Stomach (tissue), 19 donors: ENCODE measurements at places on chromosomes 5 and 9.

- peak; percentile 54 for DNase-seq
Measured at GRCh38 chr5:151480384-151481293, 33.2 kb downstream of the SLC36A1 start.

DNA sequence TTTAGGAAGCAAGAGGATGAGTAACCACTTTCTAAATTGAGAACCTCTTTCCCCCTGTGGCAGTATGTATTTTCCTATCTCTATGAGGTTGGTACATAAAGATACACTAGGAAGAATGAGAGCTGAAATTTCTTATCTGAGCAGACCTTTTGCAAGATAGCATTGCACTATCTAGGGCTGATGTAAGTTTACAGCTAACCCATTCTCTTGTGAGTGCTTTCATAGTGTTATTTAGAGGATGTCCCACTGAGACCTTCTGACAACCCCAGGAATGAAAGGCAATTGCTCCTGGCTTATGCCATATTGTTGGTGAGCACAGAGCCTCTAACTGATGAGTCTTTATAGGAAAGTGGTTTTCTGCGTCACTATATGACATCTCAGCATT is 1209.3 kb upstream of the CDH6 start:
- DNase-seq, result no peak

GRCh38 chr5:54469622-54470021 is 14.1 kb downstream of the HSPB3 start:
- no peak for DNase-seq

DNA sequence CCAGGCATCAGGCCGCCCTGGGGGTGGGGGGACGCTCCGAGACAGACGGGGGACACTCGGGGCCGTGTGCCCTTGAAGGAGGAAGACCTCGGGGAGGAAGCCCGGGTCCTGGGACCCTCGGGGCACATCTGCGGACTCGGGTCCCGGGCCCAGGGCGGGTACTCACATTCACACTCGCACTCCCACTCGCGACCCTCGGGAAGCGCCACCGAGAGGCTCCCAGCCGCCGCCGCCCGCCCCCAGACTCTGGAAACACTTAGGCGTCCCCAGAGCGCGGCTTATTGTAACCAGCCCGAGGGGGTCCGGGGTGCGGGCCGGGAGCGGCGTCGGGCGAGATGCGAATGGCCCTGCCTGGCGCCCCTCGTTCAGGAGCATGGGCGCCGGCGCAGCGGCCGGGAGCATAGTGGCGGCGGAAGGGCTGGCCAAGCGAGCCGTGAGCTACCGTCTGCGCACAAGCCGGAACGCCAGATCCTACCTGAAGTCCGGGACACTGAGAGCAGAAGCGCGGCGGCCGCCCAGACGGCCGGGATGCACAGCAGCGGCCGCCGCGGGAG is 559 bp downstream of the ROR2 start:
- peak; percentile 74 for DNase-seq

- DNase-seq, result no peak
Measured at GRCh38 chr5:102856389-102856777, 101.3 kb downstream of the PAM start.

- DNase-seq, result no peak
Measured at GRCh38 chr5:155587458-155587857, 573.9 kb downstream of the KIF4B start.

DNA sequence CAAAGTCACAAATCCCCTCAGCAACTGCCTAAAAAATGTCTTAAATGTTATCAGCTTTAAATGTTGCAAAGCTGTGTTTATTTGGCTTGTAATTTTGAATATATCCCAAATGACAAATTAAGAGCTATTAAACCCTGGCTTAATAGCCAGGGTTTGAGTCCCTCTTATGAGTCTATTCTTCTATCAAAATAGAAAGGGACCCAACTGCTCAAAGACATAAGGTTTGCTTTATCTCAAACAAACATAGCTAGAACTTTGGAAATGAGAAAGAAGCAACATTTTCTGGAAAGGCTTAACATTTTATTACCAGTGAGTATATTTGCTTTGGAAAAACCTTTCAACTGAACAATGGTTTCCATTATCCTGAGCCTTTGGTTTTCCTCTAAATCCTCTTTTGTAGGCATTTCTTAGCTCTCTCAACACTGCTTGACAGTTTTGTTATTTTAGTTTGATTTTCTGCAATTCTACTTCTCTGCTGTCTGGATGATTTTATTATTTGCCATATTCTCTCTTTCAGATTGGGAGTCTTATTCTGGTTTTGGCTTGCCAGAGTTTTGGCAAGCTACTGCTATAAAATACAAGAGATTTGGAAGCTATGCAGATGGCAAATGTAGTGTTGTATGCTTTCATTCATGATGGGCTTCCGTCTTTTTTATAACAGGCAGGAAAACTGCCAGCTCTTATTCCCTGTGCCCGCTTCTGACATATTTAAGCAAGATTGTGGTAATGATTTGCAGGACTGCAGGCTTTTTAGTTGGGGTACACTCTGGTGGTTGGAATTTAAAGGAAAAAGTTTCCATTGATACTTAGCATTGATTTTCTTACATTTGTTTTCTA is 734.9 kb downstream of the DTWD2 start:
- no peak for DNase-seq

DNA sequence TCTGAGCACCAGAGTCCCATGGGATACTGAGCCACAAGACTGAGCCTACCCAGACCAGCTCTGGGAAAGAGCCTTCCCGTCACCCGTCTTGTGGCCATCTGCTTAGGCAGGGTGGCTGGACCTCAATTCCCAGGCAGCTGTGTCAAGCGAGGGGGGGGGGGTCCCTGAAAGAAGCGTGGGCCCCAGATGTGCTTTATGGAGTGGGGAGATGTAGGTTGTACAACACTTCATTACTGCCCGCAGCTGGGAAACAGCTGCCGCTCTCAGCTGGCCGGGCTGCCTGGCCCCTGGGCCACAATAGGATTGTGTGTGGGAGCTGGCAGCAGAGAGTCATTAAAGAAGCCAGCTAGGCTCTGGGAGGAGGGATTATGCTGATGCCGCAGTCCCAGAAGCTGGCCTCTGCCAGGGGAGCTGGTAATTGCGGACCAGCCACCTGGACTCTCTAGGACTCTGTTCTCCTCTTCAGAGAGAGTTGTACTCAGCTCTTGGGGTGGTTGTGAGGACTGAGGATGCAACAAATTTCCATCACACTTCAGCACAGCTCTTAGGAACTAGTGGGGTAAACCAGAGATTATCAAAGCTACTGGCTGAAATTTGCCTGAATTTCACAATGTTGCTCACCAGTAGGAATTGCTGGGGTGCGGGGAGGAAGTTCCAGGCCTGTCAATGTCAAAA is 145.4 kb downstream of the GADD45G start:
- DNase-seq, result no peak

- no peak for DNase-seq
Measured at GRCh38 chr9:70315389-70315788, 56.6 kb downstream of the SMC5 start.

GRCh38 chr5:146606893-146607292 is 90.9 kb upstream of the GPR151 start:
- DNase-seq, result no peak

GRCh38 chr9:119792242-119792641 is 423.0 kb upstream of the BRINP1 start:
- DNase-seq, result no peak

GRCh38 chr5:54882841-54883240 is 102.6 kb downstream of the ESM1 start:
- no peak for DNase-seq

DNA sequence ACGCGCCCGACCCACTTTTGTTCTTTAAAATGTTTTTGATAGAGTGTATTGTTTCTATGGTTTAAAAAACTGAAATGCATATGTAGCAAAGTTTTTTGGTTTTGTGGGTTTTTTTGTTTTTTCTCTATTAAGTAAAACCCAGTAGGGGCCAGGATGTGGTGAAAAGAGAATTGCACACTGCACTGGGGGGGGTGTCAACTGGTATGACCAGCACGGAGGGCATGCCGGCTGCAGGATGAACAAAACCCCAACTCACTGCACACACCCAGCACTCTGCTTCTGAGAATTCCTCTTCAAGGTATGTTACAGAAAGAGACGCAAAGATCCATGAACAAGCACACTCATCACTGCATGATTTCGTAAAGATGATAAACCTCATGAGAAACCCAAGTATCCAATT is 75.0 kb downstream of the STK10 start:
- peak; percentile 55 for DNase-seq

- DNase-seq, result no peak
Measured at GRCh38 chr5:126494393-126494792, 71.2 kb downstream of the GRAMD2B start.

DNA sequence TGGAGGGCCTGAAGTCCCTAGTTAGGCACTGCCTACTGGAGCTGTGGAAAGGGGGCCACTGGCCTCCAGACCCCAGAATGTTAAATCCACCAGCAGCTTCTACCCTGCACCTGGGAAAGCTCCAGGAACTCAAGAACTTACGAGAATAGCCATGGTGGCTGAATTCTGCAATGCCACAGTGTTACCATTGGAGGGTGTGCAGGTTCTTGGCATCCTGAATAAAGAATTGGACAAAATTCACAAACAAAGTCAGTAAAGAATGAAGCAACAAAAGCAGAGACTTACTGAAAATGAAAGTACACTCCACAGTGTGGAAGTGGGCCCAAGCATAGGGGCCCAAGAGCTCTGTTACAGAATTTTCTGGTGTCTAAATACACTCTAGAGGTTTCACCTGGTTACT is 107.0 kb downstream of the PRDM9 start:
- no peak for DNase-seq

- DNase-seq, result no peak
Measured at GRCh38 chr5:154039458-154039829, 677 bp downstream of the MFAP3 start.

GRCh38 chr5:149404746-149405549 is 25.9 kb upstream of the IL17B start:
- no peak for DNase-seq

GRCh38 chr5:139188558-139189270 is 9.5 kb downstream of the SIL1 start:
- no peak for DNase-seq

DNA sequence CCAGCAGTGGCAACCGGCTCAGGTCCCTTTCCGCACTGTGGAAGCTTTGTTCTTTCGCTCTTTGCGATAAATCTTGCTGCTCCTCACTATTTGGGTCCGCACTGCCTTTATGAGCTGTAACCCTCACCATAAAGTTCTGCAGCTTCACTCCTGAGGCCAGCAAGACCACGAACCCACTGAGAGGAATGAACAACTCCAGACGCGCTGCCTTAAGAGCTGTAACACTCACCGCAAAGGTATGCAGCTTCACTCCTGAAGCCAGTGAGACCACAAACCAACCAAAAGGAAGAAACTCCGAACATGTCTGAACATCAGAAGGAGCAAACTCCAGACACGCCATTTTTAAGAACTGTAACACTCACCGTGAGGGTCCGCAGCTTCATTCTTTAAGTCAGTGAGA is 103.5 kb downstream of the GLIS3 start:
- no peak for DNase-seq

DNA sequence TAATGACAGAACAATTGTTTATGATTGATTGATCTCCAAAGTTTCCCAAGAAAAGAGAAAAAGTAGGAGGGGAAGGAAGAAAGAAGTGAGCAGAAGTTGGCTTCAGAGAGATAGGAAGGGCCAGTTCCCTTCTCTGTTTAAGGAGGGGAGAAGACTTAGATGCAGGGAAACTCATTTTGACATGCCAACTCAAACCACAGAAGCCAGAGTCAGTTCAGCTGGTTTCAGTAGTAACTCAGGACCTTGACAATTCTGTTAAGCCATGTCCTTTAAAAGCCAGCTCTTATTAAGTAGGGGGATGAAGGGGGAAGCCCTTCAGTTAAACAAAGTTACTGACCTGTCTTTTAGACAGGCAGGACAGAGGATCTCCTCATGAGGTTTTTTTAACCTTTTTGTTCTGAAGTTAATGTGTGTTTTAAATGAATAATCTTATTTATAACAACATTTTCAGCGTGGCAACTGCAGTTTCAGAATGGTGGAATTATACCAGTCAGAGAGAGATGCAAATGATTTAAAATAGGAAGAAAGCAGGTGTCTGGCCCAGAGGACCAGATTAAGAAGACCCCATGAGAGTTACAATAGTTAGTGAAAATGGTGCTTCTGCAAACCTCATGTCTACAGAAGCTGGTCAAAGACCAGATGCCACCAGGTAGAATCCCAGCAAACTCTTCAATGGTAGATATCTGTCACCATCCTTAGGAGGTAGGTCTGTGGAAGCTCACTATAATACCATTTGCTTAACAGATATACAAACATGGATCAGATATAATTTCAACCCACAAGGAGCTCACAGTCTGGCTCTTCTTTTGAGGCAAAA is 29.3 kb upstream of the ABL1 start:
- no peak for DNase-seq

DNA sequence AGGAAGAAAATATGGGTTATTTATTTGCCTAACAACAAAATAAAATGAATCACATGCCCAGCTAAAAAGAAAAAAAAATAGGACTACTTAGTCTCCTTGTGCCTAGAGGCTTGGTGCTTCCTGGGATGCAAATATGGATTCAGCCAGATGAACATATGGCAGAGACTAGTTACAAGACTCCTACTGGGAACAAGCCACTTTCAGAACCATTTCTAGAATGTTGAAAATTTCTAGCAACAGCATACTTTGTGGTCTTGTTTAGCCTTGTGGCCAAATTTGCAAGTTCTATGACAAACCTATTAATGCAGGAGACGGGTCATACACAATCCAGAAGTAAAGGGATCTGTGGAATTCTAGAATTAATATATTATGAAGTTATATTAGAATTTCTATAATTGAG is 198.7 kb downstream of the CHSY3 start:
- no peak for DNase-seq

DNA sequence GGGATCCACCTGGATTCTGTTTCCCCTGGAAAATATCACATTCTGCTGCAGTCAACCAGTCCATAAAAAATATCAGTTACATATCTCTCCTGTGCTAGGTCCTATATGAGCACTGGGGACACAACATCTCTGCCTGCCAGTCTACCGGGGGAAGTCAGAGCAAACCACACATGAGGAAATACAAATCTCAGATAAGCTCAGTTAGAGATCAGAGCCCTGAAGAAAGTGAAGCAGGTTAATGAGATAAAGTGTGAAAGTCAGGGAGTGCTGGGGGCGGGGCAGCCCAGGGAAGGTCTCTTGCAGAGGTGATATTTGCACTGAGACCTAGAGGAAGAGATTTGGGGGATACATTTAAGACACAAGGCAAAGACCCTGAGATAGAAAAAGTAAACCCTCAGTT is 67.8 kb upstream of the SLC1A1 start:
- peak; percentile 41 for DNase-seq

DNA sequence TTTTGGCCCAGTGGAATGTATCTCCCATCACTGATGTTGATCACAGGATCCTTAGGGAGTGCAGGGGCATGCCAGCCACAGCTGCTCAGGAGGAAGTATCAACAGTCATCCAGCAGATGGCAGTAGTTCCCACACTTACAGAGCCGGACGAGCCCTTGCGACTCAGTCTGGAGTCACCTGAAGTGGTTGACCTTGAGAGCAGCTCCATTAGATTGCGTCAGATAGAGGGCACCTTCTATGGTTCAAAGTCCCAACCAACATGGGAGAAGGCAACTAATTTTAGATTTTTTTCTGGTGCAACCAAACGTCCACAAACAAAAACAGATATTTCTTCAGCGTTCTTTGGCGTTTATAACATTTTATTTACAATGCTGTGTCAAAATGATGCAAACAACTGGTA is 124.5 kb downstream of the EGFLAM start:
- peak; percentile 91 for DNase-seq

- no peak for DNase-seq
Measured at GRCh38 chr5:137040641-137041340, 458.3 kb downstream of the SPOCK1 start.

GRCh38 chr9:26311463-26311995 is 581.1 kb downstream of the CAAP1 start:
- no peak for DNase-seq
